Fibroblast of the conjunctiva (primary cell): ENCODE measurements at places on chromosomes 12 and 14.

- no peak for DNase-seq
Measured at GRCh38 chr14:58626431-58626831, 11.3 kb upstream of the DACT1 start.

GRCh38 chr14:88983755-88984154, 159.3 kb downstream of the TTC8 start:
- peak; percentile 37 for DNase-seq

DNA sequence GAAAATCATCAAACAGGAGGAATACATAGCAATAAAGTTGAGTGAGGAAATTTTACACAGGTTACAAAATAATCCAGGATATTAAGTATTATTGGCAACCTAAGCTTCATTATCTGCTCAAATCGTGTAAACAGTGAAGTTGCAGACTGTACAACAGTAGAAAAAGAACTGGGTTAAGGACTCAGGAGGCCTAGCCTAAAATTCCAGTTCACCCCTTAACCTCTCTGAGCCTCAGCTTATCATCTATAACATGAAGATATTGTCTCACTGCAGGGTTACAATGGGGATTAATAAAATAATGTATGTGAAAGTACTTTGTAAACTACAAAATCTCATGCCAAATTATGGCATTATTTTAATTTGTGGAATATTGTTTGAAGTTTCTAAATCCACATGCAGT, 26.0 kb downstream of the DDHD1 start:
- DNase-seq, result no peak

DNA sequence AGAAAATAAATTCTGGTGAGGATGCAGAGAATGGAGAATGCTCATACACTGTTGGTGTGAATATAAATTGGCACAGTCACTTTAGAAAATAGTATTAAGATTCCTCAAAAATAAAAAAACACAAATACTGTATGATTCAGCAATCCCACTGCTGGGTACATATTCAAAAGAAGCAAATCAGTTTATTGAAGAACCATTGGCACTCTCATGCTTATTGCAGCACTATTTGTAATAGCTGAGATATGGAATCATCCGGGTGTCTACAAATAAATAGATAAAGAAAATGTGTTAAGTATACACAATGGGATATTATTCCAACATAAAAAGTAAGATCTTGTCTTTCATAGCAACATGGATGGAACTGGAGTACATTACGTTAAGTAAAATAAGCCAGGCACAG, 579.4 kb upstream of the SEL1L start:
- DNase-seq, result no peak

GRCh38 chr12:93127582-93128331, 198.7 kb upstream of the EEA1 start:
- DNase-seq, result peak; percentile 98

GRCh38 chr14:100578552-100578951, 8.7 kb downstream of the BEGAIN start:
- DNase-seq, result no peak

- DNase-seq, result no peak
Measured at GRCh38 chr14:75260025-75260763, 18.4 kb upstream of the FOS start.

DNA sequence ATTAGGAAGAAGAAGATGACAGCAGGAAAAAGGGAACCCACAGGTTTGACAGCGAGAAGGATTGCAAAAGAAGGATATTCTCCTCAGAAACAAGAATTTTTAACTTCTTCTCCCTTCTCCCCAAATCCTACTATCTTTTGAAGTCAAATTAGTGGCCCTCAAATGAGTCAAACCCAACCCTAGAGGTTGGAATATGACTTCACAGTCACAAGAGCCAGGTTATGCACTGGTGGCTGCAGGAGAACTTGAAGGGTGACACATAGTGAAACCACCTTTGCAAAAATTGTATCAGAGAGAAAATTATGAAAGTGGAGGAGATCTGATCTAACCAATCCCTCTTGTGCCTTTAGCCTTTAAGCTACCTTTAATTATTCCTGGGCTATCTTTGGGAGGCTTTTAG, 386.2 kb upstream of the CCDC196 start:
- DNase-seq, result no peak

GRCh38 chr14:41973178-41973577, 366.5 kb downstream of the LRFN5 start:
- DNase-seq, result no peak

DNA sequence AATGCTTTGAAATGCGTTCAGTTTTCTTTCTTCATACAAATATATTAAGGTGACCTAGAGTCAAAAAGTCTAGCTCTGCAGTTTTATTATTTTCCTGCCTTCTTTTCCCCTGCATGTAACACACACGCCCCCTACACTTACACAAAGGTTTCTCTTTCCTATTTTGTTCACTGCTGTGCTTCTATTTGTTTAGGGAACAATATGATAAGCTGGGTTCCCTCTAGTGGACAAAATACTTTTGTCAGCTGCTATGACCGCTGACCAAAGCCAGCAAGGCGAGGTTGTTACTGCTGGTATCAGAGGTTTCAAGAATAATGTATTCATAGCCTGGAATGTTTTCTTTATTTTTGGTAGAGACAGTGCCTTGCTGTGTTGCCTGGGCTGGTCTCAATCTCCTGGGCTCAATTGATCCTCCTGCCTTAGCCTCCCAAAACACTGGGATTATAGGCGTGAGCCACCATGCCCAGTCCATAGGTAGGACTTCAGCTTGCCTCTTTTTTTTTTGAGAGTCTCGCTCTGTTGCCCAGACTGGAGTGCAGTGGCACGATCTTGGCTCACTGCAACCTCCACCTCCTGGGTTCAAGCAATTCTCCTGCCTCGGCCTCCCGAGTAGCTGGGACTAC, 33.4 kb downstream of the FNTB start:
- peak; percentile 58 for DNase-seq

GRCh38 chr12:27524839-27525753, 1.1 kb downstream of the PPFIBP1 start:
- no peak for DNase-seq

DNA sequence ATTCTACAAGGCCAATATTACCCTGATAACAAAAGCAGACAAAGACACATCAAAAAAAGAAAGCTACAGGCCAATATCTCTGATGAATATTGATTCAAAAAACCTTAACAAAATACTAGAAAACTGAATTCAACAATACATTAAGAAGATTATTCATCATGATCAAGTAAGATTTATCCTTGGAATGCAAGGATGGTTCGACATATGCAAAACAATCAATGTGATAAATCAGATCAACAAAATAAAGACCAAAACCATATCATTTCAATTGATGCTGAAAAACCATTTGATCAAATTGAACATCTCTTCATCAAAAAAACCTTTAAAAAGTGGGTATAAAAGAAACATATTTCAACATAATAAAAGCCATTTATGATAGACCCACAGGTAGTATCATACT, 117.3 kb downstream of the CPNE8 start:
- no peak for DNase-seq

DNA sequence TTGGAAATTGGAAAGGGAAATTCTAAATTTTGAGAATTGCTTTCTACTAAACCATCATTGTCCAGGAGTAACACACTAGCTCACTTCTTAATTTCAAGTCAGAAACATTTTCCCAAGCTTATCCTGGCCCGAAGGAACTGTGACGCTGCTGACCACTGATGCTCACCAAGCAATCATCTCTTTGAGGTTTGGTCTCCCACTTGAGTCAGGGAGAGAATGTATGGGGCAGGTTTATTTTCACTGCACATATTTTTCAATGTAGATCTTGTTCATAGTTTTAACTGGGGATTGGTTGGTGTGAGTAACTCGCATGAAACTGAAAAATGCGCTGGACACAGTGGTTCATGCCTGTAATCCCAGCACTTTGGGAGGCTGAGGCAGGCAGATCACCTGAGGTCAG, 12.9 kb upstream of the RNASE10 start:
- no peak for DNase-seq

DNA sequence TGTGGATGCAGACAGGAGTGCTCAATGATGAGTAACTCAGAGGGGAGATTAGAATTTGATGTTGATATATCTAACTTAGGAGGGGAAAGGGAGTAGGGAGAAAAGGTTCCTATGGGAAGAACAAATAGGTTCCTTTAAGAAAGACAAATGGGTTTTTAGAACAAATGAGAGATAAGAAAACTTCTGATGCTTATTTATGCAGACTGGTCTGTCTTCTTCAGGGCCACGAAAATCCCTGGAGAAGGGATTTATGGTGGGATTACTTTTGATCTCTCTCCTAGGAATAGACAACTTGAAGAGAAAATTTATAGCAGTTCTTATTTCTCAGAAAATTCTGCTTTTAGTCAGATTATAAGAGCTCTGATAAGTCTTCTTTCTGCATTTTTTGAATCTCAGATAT, 99.0 kb upstream of the DDHD1 start:
- no peak for DNase-seq

DNA sequence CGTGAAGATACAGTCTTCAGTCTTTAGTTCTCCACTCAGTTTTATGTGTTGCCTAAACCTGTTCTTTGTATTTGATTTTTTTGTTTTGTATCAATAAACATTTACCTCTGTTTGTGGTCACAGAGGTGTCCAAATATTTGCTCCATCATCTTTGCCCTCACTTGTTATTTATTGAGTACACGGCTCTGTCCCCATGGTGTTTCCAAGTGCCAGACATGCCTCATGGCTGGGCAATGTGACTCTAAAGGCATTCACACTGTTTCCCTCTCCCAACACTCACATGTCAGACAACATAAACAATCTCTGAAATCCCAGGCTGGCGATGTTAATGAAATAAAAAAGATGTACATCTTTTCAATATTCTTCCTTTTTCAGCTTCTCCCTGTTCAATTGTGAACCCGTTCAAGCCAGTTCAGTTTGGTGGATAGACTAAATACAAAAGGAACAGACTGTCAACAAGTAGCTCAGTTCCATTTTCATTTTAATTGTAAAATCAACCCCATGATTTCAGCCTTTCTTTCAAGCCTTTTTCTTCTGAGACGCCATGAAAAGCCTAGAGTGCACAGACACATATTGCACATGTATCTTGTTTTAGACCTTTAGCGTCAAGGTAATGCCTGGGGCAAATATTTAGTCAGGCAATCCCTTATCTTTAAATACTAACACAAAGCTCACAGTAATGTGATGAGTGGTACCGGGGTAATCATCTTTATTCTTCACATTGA, 680.7 kb downstream of the GALC start:
- DNase-seq, result no peak

GRCh38 chr12:623865-624372, 39.3 kb downstream of the NINJ2 start:
- no peak for DNase-seq

GRCh38 chr14:77086017-77086727, 11.9 kb upstream of the CIPC start:
- DNase-seq, result no peak

- DNase-seq, result no peak
Measured at GRCh38 chr14:65926935-65927700, 514.6 kb downstream of the FUT8 start.

- DNase-seq, result no peak
Measured at GRCh38 chr12:102573237-102573636, 92.9 kb upstream of the IGF1 start.

GRCh38 chr14:24595073-24595808, 14.2 kb downstream of the GZMH start:
- DNase-seq, result no peak

DNA sequence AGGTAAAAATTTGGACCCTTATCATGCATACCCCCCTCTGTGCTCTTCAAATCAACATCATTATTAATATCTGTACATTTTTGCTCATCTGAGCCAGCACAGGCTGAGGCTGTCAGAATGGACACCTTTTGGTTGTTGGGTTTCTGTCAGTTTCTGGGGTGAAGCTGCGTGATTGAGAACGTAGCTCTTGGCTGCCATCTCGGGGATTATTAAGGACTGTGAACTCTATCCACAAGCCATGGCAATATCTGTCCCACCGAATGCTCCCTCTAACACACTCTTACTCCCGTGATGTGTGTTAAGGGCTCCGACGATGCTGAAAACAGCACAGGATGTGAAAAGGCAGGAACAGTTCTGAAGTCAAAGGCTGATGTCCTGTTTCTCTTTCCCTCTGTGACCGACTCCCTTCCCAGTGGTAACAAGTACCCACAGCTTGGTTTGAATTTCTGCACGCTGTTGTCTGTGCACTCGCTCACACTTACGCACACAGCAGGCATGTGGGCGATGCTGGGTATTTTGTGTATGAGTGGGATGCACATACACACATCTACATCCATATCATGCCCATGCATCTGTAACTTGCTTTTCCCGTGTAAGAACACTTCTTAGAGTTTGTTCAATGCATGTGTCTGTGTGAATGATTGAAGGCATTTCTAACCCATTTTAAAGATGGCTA, 405.6 kb downstream of the TMEM121 start:
- no peak for DNase-seq

GRCh38 chr14:53626761-53627160, 329.9 kb downstream of the BMP4 start:
- no peak for DNase-seq

DNA sequence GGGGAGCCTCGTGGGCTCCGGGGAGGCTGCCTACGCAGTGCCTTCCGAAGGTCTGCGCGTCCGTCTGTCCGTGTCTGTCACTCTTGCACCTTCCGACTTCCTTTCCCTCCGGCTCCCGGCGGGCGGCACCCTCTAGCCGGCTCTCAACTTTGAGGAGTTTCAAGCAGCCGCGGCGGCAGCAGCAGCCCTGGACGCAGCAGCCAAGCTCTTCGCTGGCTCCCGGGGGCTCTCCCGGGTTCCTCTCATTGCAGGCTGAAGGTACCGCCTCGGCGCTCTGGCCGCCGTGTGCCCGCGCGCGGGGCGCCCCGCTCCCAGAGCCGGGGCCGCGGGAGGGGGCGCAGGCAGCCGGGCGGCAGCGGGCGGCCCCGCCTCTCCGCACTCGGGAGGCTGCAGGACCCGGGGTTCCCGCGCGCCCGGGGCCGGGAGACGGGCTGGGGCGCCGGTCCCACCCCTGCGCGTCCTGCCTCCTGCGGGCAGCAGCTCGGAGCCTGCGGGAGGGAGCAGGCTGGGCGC, at the start of the genes AMIGO2 and PCED1B:
TSS of gene AMIGO2 (minus strand) at position 492 of the 513 bp plus-strand sequence. CDS start 957 bp downstream, outside the sequence.
TSS of gene PCED1B (plus strand) at position 154 of the 513 bp plus-strand sequence. CDS start 155,443 bp downstream, outside the sequence.
- no peak for DNase-seq

GRCh38 chr14:94001501-94002396, 4.6 kb downstream of the CCDC197 start:
- peak; percentile 44 for DNase-seq

DNA sequence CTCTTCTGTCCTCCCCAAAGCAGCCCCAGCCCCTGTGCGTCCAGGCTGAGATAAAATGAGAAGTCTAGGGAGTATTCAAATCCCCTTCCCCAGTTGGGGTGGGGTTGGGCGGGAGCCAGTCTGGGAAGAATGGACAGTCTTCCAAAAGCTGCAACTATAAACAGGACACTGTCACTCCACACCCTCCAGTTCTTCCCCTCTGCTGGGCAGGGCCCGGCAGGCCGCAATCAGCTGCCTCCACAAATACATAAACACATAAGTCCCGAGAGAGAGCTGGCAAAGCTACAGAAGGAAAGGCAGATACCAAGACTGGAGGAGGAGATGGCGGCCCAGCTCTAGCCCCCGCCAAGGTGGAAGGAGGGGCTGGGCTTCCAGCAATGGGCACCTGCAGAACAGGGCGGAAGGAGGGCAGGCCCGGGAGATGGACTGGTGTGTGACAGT, 12.7 kb downstream of the LTBP2 start:
- no peak for DNase-seq

GRCh38 chr12:97877404-97877803, 414.8 kb downstream of the RMST start:
- no peak for DNase-seq
